ENCODE measurements at places on chromosomes 3 and 15.

DNA sequence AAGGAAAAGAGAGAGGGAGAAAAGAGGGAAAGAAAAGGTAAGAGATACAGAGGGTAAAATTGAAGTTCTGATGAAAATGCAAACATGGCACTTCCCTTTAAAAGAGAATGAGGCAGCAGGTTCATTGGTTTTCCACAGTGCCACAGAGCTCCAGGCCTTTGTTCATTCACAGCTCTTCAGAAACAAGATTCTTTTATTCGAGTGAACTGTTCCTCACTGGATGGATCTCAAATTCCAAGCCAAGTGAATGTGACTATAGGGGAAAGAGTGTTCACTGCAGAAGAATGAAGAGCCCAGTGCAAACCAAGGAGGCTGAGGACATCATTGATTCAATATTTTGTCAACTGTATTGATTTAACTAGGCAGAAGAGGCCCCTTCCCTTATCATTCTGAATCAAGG, 280.3 kb upstream of the PROK2 start:
- DNase-seq, result no peak

DNA sequence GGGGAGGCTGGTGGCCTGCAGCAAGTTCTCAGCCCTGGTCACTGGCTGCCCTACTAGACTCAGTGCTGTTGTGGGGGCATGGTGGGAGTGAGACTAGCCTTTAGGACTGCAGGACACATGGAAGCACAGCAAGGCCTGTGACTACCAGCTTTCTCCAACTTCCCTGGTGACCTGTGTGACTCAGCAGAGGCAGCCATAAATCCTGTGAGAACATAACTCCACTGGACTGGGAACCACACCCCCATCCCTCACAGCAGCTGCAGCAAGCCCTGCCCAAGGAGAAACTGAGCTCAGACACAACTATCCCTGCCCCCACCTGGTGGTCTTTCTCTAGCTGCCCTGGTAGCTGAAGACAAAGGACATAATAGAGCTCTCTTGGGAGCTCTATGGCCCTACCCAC, 111.3 kb downstream of the DCLK3 start:
- DNase-seq, result no peak

- no peak for DNase-seq
Observed at GRCh38 chr3:11375333-11376088, 103.3 kb downstream of the ATG7 start.

- no peak for DNase-seq
Observed at GRCh38 chr3:53194210-53195065, 33.4 kb downstream of the PRKCD start.

- DNase-seq, result no peak
Observed at GRCh38 chr3:133570937-133571320, 2.6 kb upstream of the CDV3 start.

- no peak for DNase-seq
Observed at GRCh38 chr3:188434594-188434993, 280.6 kb downstream of the LPP start.

GRCh38 chr3:134082582-134082981, 52.9 kb upstream of the SLCO2A1 start:
- no peak for DNase-seq

- no peak for DNase-seq
Observed at GRCh38 chr3:53818221-53819162, 27.7 kb downstream of the CHDH start.

GRCh38 chr3:100975714-100976113, 17.5 kb downstream of the ABI3BP start:
- DNase-seq, result no peak

- no peak for DNase-seq
Observed at GRCh38 chr3:24101676-24102168, 156.6 kb downstream of the NR1D2 start.

- DNase-seq, result no peak
Observed at GRCh38 chr3:106620646-106621045, 751.8 kb upstream of the CBLB start.

DNA sequence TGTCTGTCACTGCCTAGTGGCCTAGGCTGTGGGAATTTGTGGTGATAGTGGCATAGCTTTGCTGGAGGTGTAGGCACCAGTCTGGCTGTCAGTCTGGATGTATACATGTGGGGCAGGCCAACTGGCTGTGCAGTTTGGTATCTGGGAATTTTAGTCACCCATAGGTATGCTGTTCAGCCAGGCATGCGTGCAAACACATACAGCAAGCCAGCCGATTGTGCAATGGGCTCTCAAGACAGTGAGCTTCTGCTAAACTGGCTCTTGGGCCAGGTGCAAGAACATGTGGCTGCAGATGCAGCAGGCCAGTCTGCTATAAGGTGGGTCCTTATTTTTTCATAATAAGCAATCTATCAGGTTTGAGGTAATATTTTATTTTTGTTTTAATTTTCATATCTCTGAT, 87.1 kb upstream of the PLSCR5 start:
- no peak for DNase-seq

DNA sequence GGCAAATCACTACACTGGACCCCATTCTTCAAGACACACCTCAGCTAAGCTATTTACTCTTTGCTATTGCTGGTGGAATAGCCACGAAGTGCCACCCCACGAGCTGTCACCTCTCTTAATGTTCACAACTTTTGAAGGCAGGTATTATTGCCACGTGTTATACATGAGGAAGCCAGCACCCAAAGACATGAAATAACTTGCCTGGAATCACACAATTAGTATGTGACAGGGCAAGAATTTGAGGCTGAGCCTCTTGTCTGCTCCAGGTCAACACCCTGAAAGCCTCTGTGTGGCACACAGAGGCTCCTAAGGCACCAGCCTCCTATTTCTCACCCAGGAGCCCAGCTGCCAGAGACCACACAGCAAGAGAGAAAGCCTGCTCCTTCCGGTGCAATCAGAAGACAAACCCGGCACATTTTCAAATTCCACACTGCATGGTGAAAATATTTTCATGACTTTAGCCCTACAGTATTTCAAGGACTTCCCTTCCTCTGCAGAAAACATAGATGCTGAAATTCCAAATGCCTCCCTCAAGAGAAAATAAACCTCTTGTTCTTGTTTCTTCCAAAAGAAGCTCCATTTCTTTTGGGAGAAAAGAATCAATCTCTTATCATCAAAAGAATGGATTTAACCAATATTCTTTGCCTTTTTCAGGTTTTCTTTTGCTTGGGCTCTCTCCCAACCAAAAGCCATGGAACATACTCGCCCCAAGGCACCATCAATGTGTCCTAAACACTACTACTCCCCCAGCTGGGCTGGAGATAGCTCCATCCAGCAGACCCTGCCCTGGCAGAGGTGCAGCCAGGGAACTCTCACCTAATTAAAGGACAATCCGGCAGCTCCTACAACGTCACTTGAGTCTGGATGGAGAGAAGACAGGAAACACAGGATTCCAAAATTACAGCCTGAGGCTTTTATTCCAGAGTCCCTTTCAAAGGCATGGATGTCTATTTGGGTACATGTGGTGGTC, 84.7 kb upstream of the THBS1 start:
- no peak for DNase-seq

DNA sequence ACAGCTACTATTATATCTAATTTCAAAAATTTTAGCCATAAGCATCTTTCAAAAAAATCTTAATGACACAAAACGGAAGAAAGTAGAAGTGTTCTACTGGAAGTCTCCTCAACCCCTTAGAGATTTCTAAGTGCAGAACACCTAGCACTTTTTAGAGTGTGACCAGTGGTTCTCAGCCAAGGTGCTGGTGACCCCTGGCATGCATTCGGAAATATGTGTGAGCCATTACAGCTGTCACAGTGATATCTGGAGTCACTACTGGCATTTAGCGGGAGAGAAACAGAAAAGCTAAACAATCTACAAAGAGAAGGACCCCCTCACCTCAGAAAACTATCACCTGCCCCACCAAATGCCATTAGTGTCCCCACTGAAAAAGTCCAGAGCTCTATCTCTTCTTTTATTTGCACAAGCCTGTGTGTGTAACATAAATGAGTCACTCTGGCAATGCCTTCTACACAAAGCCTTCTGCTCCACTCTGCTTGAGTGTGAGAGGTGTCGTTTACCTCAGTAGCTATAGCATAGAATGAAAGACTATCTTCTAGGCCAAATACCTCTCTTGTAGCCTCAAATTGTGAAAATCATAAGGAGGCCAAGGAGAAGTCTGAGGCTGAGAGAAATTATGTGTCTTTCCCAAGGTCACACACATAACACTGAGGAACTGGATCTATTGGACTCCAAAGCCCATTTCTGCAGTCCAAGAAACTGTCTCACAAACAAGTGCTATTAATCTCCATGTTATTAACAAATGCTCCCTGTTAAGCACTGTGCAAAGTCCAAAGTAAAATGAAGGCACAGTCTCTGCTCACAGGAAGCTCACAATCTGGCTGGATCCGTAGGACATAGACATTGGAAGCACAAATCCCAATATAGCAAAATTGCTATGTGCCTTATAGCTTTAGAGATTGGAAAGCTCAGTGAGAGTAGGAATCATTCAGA, 28.5 kb upstream of the KCNMB2 start:
- no peak for DNase-seq

GRCh38 chr3:112471596-112472325, 27.5 kb downstream of the BTLA start:
- DNase-seq, result no peak

GRCh38 chr15:36365963-36366362, 213.5 kb upstream of the CDIN1 start:
- DNase-seq, result no peak
